K562 (cell line): ENCODE measurements at places on chromosomes 7 and 10.

- peaks cover 49% of the 10 kb centered on the region; the same call in 2 of the 3 replicates for H3K36me3 ChIP-seq
- peaks cover 17% of the 10 kb centered on the region for H3K4me1 ChIP-seq
- H3K27ac ChIP-seq: no peak overlapping the region
- H3K27me3 ChIP-seq: no peaks in the 10 kb centered on the region
- no peak for DNase-seq
- no peak overlapping the region for H3K4me3 ChIP-seq
Measured at GRCh38 chr7:151372612-151373265, 31.1 kb downstream of the NUB1 start.

DNA sequence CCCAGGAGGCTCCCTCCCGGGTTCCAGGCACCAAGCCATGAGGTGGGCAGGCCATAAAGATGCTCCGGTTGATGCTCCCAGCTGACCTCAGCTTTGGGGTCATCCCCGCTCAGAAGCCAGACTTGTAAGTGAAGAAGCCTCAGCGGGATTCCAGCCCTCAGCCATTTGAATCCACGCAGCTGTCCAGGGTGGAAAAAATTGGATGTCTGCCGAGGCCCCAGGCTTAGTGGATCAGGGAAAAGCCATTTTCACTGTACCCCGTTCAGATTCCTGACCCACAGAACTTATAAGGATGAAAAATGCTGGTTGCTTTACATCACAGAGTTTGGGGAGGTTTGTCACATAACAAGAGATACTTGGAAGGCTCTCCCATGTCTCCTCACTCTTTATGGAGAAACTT, 49.2 kb upstream of the CPN1 start:
- 0 out of 2 replicates have a peak, but pooled peaks cover 6% of the 10 kb centered on the region for H3K27me3 ChIP-seq

- H3K4me3 ChIP-seq: no peak overlapping the region
- H3K27ac ChIP-seq: no peak overlapping the region
- H3K36me3 ChIP-seq: no peaks in the 10 kb centered on the region
- no peaks in the 10 kb centered on the region for H3K4me1 ChIP-seq
Measured at GRCh38 chr10:121422096-121422495, 176.1 kb downstream of the FGFR2 start.

DNA sequence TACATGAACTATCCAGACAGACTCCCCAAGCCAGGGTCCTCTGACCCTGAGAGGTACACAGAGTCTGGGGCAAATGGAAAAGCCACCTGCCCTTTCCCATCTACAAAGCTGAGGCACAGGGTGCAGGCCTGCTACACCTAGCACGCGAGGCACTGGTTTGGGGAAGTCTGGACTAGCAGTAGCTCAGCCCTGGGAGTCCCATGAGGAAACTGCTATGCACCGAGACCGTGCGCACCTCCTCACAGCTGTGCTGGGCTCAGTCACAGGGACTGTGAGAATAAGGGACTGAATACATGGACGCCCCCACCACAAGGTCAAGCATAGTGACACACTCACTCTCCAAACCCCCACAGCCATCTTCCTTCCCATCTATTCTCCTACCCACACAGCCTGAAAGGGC, 8.2 kb downstream of the MAT1A start:
- H3K4me1 ChIP-seq: no peaks in the 10 kb centered on the region
- H3K27me3 ChIP-seq: peaks cover 77% of the 10 kb centered on the region
- no peak for DNase-seq
- H3K27ac ChIP-seq: no peak overlapping the region
- H3K4me3 ChIP-seq: no peak overlapping the region

GRCh38 chr7:1624999-1625927, 44.8 kb upstream of the ELFN1 start:
- no peak overlapping the region for H3K4me3 ChIP-seq
- H3K27me3 ChIP-seq: peaks cover 16% of the 10 kb centered on the region; the same call in 2 of the 3 replicates
- no peak overlapping the region for H3K27ac ChIP-seq
- H3K36me3 ChIP-seq: no peaks in the 10 kb centered on the region
- no peak for DNase-seq
- H3K4me1 ChIP-seq: no peaks in the 10 kb centered on the region

DNA sequence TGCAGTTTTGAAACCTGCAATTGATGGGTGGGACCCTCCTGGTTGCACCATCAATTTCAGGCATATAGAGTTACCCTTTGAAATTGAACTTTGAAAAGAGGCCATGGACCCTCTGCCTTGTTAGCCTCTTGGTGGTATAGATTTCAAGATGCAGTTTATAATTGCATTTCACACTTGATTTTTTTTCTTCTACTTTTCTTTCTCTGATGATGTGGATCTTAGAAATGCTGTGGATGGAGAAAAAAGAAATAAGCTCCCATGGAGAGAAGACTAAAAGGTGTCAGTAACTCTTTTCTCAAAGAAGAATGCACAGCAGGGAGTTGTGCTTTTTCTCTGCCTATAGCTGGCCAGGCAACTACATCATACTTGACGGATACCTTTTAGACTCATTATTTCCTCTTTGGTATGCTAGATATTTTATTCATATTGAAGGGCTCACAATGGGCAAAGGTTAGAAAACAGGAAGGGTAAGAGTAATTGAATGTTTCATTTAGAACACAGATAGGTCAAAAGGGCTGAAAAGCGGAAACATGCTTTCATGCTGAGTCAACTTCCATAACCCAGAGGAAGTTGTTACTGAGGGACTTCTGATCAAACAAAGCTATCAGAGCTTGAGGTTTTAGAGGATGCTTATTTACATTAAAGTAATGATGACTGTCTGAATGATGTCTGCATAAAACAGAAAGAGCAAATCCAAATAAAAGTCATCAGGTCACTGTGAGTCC, 773.2 kb upstream of the LRRN3 start:
- no peak overlapping the region for H3K27ac ChIP-seq
- H3K4me1 ChIP-seq: no peaks in the 10 kb centered on the region
- no peak for DNase-seq
- no peak overlapping the region for H3K4me3 ChIP-seq
- H3K36me3 ChIP-seq: no peaks in the 10 kb centered on the region

- H3K27me3 ChIP-seq: no peaks in the 10 kb centered on the region; the same call in 2 of the 3 replicates
- no peaks in the 10 kb centered on the region for H3K36me3 ChIP-seq
Measured at GRCh38 chr7:157820796-157821195, 484.0 kb downstream of the DNAJB6 start.

DNA sequence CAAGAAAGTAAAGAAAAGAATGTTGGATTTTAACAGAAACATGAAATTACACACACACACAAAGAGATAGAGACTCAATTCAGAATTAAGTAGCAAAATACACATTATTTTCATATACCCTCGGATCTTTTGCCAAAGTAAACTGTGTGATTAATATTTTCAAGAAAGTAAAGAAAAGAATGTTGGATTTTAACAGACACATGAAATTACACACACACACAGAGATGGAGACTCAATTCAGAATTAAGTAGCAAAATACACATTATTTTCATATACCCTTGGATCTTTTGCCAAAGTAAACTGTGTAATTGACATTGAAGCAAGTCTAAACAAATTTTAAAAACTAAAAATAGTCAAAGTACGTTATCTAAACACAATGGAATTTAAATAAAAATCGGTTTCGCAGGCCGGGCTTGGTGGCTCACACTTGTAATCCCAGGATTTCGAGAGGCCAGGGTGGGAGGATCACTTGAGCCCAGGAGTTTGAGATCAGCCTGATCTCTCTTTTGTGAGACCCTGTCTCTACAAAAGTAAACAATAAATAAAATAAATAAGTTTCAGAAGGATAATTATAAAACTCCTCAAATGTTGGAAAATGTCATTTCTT, 337.3 kb upstream of the MAGI2 start:
- no peak overlapping the region for H3K27ac ChIP-seq
- H3K4me1 ChIP-seq: no peaks in the 10 kb centered on the region
- DNase-seq: no peak
- no peaks in the 10 kb centered on the region for H3K27me3 ChIP-seq

- H3K36me3 ChIP-seq: no peaks in the 10 kb centered on the region
- DNase-seq: no peak
- H3K4me3 ChIP-seq: no peak overlapping the region
- H3K27me3 ChIP-seq: no peaks in the 10 kb centered on the region; the same call in 2 of the 3 replicates
Measured at GRCh38 chr10:28367929-28368484, 65.1 kb upstream of the MPP7 start.

- peak overlapping the region; percentile 71; the same call in 2 of the 3 replicates for H3K27ac ChIP-seq
- H3K27me3 ChIP-seq: no peaks in the 10 kb centered on the region
- H3K4me1 ChIP-seq: no peaks in the 10 kb centered on the region
- H3K4me3 ChIP-seq: no peak overlapping the region
- DNase-seq: peak; percentile 34
Measured at GRCh38 chr7:16493266-16493665, 27.7 kb upstream of the SOSTDC1 start.

DNA sequence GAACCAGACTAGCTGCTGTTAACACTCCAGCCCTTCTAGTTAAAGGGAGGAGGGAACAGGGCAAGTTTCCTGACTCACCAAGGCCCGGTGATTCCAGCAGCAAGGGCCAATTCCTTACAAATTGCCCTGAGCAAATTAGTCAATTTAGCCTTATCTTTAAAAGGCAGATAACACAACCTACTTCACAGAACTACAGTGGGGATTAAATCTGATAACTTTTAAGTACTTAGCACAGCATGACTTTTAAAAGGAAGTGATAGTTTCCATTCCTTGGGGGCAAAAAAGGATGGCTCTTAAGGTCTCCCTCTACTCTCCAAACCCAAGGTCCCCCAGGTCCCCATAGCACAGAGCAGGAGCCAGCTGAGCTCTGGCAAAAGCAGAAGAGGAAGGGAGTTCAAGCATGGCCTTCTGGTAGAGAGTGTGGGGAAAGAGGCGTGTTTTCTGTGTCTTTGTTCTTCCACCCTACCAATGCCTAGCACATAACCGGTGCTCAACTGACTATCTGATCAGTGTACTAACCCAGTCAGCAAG, 4.0 kb downstream of the CDCA7L start:
- DNase-seq: no peak
- H3K4me3 ChIP-seq: no peak overlapping the region
- H3K4me1 ChIP-seq: no peaks in the 10 kb centered on the region
- H3K36me3 ChIP-seq: no peaks in the 10 kb centered on the region
- H3K27ac ChIP-seq: no peak overlapping the region
- peaks cover 6% of the 10 kb centered on the region for H3K27me3 ChIP-seq

DNA sequence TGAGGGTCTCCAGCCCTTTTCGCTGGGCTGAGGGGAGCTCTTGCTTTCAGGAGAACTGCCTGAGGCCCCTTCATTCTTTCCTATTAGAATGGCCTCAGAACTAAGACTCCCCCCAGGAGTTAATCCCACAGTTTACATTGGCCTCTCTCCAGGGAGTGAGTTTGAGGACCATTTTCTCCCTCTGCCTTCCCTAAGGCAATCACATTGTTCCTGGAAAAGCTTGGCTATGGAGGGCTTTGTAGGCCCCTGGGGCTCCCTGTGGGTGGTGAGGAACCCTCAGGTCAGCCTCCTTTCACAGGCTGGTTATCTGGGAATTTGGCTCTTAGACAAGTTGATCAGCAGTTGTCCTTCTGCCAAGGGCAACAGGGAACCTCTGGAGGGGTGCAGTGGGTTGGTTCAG, 343.7 kb downstream of the RPS24 start:
- no peak overlapping the region for H3K4me3 ChIP-seq
- H3K36me3 ChIP-seq: no peaks in the 10 kb centered on the region
- peaks cover 22% of the 10 kb centered on the region for H3K27me3 ChIP-seq
- DNase-seq: no peak
- H3K27ac ChIP-seq: no peak overlapping the region

DNA sequence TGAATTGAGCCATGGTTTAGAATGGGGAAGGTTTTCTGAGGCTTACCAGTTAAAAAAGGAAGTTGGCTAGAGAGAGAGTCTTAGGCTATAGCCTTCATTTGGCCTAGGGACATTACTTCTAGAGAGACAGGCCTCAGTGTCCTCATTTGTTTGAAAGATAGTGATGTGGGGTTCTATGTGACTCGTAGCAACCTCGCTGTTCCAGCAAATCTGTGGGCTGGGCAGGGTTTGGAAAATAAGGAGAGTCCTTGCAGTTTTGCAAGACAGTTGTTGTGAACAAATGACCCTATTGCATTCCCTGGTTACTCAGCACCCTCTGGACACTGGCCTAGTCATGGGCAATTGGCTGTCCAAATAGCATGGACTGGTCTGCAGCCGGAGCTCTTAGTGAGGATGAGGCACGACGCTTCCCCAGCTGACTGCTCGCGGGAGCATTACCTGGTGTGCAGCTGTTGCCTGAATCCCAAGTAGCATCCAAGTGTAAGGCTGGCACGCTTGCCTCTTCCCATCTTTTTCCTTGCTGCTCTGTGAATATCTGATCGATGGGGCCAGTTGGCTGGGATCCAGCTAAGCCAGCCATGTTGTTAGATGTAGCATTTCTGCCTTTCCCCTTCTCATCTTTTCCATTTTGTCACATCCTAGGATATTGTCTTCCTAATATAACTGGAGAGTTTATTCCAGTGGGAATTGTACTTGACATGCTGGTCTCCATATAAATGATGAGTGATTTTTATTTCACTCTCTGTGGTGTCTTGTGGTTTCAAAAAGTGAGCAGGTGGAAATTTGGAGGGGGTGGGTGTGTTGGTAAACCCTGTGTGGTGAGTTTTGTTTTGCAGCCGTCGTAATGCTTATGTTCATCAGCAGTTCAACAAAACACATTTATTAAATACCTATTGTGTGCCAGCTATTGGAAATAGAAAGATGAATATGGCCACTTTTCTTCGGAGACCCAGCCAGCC, 99.8 kb downstream of the SND1 start:
- H3K27ac ChIP-seq: no peak overlapping the region
- no peaks in the 10 kb centered on the region for H3K27me3 ChIP-seq
- DNase-seq: no peak
- H3K4me1 ChIP-seq: peaks cover 7% of the 10 kb centered on the region; the same call in 1 of the 3 replicates
- H3K4me3 ChIP-seq: no peak overlapping the region

DNA sequence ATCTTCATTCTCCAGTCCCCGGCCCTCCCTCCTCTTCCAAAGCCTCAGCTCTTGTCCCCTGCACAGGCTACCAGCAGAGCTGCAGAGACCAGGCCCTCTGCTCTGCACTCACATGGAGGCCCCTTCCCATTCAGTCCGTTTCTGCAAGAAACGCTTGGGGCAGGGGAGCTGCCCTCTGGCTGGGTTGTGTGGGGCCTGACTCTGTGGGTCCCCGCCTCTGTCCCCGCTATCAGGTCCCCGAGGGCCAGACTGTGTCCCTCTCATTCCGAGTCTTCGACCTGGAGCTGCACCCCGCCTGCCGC, 1.5 kb downstream of the PCOLCE start:
- H3K27ac ChIP-seq: peak overlapping the region; percentile 54
- H3K4me1 ChIP-seq: peaks cover 65% of the 10 kb centered on the region
- H3K36me3 ChIP-seq: no peaks in the 10 kb centered on the region
- DNase-seq: no peak
- peak overlapping the region; percentile 58 for H3K4me3 ChIP-seq
